Chondrocyte (in vitro differentiated cells): ENCODE measurements at places on chromosomes 1 and 21. TPM values are rescaled to one million over a fixed set of nuclear protein-coding genes. Genes with fewer than 3 reads are reported as not detected.
A peak's percentile ranks its signal among the peaks of the same experiment; 100 is the strongest.

The FCER1G gene
- not detected in 3 replicates for total RNA-seq

The NCAM2 gene
- 16.3 to 102 TPM (median 17.0 TPM) in 3 replicates for total RNA-seq

The FMO2 gene
- 0.24 to 0.87 TPM (median 0.55 TPM) in 3 replicates for total RNA-seq

The CCDC18 gene
- total RNA-seq = 2.9 to 5.7 TPM (median 3.6 TPM) in 3 replicates

The TFF1 gene
- total RNA-seq = not detected in 3 replicates

The TTC3 gene
- 258 to 343 TPM (median 268 TPM) in 3 replicates for total RNA-seq

The ILDR2 gene
- total RNA-seq = 1.3 to 2.7 TPM (median 1.5 TPM) in 3 replicates

GRCh38 chr1:212470059-212470458 is 37.3 kb downstream of the NENF start:
- DNase-seq = peak; percentile 77

GRCh38 chr1:119015547-119015946 is 27.4 kb upstream of the TBX15 start:
- DNase-seq = no peak

DNA sequence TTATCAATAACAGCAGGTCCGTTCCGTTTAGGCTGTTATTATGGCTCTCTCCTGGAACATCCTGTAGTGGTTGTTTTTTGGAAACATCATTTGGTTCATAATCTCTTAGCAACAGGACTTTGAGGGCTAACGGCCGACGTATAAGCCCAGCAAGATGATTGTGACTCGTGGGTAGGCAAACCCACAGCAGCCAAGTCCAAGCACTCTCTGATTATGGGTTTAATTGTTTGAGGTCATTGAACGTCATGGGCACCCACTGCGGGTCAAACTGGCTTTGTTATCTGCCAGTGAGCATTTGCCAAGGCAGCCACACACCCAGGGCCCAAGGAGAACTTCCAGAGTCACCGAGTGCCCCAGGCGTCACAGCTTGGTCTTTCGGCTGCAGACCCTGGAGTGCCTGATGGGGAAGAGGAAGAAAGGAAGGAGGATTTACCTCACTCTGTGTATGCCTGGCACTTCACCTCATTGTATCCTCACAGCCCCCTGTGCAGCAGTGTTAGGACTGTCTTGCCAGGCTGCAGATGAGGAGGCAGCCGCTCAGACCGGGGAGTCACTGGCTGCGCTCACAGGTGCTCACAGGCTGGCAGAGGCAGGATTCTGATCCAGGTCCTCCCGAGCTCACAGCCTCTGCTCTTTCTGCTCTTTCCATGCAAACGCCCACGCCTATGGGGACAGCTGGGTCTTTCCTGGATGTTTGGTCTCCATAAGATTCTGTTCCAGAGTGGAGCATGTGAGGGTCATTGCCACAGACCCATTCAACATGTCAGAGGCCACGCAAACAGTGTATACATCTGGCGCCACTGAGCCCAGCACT is 30.8 kb upstream of the EPS8L3 start:
- DNase-seq = peak; percentile 81

DNA sequence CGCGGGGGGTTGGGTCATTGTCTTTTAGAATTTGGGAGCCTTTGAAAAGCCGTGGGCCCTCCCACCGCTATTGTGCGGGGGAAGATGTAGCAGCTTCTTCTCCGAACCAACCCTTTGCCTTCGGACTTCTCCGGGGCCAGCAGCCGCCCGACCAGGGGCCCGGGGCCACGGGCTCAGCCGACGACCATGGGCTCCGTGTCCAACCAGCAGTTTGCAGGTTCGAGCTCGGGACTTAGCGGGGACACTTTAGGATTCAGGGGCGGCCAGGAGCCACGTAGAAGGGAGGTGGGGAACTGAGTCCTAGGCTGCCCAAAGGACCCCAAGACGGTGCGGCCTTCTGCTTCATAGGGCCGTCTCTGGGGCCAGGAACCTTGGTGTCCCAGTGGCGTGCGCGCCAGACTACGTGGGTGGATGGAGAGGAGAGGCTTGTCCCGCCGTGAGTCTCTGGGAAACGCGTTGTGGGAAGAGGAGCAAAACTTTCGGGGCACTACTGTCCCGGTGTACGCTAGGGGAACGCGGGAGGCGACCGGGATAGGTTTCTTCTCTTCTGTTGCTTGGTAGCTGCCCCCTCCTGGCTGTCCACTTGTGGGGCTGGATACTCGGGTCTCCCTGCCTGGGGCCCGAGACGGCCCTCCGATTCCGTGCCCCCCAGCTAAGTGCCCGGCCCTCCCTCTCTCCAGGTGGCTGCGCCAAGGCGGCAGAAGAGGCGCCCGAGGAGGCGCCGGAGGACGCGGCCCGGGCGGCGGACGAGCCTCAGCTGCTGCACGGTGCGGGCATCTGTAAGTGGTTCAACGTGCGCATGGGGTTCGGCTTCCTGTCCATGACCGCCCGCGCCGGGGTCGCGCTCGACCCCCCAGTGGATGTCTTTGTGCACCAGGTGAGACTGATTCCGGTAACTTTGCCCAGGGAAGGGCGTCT is at the start of gene LIN28A:
LIN28A (plus strand) TSS at position 112 of the 918 bp plus-strand sequence; CDS start at position 187, 75 bp downstream.
- DNase-seq = no peak

GRCh38 chr21:17451364-17451891 is 61.4 kb upstream of the CXADR start:
- DNase-seq = no peak

- no peak for DNase-seq
Measured at GRCh38 chr21:31983120-31983519, 110.3 kb downstream of the HUNK start.

DNA sequence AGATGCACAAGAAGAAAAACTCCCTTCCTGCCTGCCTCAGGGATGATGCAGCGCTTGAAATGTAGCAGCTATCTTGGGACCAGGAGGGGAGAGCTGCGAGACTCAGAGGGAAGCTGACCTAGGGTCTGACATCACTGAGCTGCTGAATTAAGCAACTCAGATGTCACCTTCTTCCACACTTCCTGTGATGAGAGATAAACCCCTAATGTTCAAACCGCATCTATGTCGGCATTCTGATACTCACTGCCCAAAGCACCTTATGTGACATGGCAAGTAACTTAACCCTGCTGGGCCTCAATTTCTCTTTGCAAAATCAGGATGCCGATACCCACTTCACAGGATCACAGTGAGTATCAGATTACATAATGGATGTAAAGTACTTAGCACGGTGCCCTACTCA is 9.1 kb upstream of the AK2 start:
- no peak for DNase-seq

GRCh38 chr1:215133532-215133931 is 51.0 kb downstream of the KCNK2 start:
- DNase-seq = no peak

GRCh38 chr1:234500269-234500668 is 21.3 kb upstream of the TARBP1 start:
- no peak for DNase-seq

GRCh38 chr1:11935057-11935412 is 518 bp downstream of the PLOD1 start:
- no peak for DNase-seq

- no peak for DNase-seq
Measured at GRCh38 chr1:18491168-18491567, 10.4 kb downstream of the KLHDC7A start.

- DNase-seq = no peak
Measured at GRCh38 chr1:167899253-167899681, 14.7 kb downstream of the ADCY10 start.

DNA sequence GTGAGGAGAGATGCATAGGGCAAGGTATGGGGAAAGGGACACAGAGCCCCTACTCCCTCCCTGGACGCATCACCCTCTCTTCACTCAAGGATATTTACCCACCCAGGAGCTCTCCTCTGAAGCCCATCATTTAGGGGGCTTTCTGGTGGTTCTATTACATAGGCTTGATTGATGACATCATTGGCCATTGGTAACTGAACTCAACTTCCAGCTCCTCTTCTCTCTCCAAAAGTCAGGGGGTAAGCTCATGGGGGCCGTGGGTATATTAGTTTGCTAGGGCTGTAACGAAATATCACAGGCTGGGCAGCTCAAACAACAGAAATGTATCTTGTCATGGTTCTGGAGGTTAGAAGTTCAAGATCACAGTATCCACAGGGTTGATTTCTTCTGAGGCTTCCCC is 110.8 kb downstream of the DSCAM start:
- no peak for DNase-seq

- no peak for DNase-seq
Measured at GRCh38 chr1:145827966-145828365, 4.0 kb downstream of the POLR3C start.

DNA sequence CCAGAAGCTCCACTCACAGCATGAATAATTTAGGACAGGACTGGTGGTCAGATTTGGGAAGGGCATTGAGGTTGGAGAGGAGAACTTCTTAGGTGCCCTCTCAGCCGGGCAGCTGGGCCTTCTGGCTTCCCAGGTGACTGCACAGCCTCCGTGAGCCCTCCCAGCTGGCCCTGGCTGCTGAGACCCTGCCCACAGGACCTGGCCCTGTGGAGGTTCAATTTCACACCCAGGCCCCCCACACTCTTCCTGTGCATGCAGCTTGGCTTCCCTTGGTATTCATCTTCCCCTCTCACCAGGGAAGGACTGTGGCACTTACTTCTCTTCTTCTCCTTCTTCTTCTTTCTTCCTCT is 50.6 kb downstream of the NDUFS5 start:
- peak; percentile 66 for DNase-seq

GRCh38 chr1:121483961-121484424 is 299.2 kb downstream of the SRGAP2C start:
- DNase-seq = no peak

DNA sequence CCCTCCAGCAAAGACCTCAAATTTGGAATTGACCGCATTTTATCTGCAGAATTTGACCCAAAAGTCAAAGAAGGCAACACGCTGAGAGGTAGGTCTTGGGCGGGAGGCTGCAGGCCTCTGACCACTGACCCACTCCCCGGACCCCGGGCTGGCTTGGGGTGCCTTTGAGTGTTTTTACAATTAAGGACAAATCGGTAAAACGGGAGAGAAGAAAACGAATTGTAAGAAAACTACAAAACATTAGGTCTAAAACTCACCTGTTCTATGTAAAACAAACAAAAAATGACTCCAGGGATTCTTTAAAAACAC is 1.1 kb downstream of the HLX start:
- no peak for DNase-seq
